Naive thymus-derived CD8-positive, alpha-beta T cell (primary cell): ENCODE measurements at places on chromosomes 3 and 15.

GRCh38 chr15:90837094-90837493, 31.3 kb upstream of the FURIN start:
- DNase-seq: no peak

DNA sequence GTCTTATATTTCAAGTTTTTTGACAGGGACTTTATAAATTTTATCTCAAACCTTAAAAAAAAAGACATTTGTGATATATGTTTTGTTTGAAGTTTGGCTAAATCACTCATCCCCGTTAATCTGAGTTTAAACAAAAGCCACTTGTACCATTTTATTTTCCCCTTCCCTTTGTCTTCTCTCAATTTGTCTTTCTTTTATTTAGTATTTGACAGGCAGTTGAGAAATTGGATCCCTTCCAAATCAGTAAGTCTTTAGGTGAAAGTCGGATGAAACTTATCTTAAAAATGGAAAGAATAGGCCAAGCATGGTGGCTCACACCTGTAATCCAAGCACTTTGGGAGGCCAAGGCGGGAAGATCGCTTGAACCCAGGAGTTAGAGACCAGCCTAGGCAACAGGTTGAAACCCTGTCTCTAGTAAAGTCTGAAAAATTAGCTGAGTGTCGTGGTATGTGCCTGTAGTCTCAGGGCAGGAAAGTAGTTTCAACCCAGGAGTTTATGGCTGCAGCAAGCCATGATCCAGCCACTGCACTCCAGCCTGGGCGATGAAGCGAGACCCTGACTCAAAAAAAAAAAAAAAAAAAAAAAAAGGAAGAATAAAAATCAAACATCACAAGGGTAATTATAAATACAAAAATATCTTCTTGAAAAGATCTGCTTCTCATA, 394.6 kb upstream of the TPM1 start:
- DNase-seq: no peak

DNA sequence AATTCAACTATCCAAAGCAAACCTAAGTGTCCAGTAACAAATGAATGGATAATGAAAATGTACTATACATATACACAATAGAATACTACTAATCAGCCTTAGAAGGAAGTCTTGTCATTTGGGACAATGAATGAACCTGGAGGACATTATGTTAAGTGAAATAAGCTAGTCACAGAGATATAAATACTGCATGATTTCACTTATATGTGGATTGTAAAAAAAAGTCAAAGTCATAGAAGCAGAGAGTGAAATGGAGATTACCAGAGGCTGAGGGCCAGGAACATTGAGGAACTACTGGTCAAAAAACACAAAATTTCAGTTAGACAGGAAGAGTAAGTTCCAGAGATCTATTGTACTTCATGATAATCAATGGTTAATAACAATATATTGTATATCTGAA, 33.6 kb downstream of the MYO5A start:
- no peak for DNase-seq

DNA sequence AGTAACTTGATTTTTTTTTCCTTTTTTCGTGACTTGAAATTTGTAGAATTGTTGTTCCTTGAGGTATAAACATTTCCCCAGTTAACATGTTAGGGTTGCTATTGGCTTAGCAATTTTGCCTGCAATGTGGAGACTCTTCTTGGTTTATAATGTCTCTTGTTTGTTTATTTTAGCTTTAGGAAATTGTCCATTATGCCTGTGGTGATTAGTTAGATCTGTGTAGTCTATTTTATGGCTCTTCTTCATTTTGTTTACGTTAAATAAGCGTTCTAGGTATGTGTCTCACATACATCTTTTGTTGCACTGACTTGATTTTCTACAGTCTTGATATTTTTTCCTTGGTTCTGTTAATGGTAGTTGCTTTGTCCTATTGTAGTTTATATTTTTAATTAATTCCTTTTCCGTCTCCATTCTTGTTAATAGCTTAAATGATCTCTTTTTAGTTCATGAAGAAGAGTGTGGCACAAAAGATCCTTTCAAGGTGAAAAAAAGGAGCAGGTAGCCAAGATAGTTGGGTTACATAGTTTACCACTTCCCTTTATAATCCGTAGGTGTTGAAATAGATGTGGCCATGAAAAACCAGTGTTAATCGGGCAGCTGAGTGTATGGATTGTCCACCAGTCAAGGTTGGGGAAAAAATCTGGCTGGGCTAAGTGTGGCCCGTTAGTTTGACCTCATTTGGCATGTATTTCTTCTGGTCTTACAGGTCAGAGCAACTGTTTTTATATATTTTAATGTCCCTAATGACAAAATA, 12.1 kb downstream of the IQGAP1 start:
- no peak for DNase-seq
